Stimulated activated CD4-positive, alpha-beta T cell treated with anti-CD3 and anti-CD28 coated beads, Interleukin-1b, Interleukin-23, amount 100 ng/mL, for 24 hours (primary cell): ENCODE measurements at places on chromosomes 12 and 14.

DNA sequence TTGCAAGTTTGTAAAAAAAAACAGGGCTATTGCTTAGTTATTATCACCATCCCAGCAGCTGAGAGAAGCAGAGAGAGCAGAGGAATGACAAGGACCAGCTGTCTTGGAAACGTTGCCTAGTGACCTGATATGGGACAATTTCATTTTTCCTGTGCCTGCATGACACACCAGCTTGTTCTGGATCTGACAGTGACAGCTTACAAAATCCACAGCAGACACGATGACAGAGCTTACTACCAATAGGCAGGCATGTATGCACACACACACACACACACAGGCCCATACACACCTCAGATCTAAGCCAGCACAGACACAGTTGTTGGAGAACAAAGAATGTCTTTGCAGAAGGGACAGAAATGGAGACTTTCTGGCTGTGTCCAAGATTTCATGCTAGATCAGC lies 25.4 kb downstream of the HSPB8 start:
- no peak for DNase-seq

DNA sequence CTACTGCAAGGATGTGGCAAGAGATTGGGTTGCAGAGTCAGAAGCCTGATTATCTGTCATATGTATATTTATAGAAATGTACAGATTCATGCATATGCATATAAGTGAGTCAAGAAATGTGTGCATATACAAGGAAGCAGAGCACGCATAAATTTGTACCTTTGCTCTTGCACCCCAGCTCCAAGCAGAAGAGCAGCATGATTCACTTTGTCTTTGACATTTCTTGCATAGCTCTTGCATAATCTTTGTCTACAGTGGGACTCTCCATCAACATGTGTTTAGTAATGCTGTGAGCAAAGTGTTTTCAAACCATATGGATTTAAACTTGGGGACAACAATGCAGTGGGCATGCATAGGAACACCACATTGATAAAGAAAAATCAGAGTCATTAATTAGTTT lies 330.7 kb upstream of the DCN start:
- DNase-seq, result no peak

DNA sequence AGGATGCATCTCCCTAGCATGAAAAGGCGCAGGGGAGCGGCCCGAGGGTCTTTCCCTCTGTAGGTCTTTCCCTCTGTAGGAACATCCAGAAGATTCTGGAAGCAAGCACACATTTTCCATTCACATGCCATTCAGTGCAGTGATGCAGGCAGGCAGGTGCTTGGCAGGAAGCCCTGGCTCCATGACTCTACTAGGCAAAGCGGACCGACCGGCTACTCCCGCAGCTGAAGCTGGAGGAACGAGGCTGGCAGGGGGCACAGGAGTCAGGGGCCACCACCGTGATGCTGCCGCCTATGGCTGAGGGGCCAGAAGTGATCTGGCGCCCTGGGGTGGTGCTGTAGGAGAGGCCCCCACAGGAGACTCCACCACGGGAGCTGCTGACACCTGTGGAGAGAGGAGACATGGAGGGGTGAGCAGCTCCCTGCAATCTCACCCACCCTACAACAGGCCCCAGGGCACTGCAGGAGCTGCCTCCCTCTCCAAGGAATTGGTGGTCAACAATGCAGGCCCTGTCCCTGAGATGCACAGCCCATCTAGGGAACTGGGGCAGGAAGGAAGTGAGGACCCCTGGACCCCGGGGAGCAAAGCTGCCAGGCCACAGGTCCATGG lies 6.5 kb downstream of the KRT85 start:
- no peak for DNase-seq

GRCh38 chr14:54488318-54488645 lies 498 bp downstream of the GMFB start:
- DNase-seq, result no peak

GRCh38 chr14:54718046-54718445 lies 151.1 kb downstream of the SAMD4A start:
- DNase-seq, result no peak

DNA sequence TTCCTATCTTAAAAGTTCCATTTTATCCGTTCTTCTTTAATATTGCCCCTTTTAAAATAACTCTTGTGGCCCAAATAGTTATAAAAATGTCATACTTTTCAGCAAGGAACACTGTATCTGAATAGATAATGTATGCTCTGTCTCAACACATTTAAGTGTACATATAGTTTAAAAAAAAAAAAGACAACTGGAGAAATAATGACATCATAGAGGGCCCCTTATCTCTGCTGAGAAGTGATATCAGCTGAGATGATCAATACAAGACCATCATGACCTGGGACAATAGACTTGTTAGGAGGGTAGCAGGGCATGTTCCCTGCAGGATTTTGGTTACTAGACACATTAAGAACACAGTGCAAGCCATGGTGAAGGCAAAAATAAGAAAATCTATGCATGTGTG lies 77.5 kb downstream of the PEBP1 start:
- no peak for DNase-seq

DNA sequence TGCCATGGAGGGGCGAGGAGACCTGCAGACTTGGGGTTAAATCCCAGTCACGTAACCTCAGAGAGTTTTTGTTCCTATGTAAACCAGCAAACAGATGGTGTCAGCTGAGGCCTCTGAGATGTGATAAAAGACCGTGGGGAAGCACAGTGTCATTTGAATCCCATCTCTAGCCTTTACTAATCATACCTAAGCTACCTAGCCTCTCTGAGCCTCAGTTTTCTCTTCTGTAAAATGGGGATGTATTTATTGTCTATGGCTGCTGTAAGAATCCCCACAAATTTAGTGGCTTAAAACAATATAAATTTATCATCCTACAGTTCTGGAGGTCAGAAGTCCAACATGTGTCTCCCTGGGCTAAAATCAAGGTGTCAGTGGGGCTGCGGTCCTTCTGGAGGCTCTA lies 33.9 kb downstream of the FOXN4 start:
- DNase-seq, result no peak

GRCh38 chr14:55071870-55072640 lies 20.6 kb downstream of the MAPK1IP1L start:
- DNase-seq, result no peak

- DNase-seq, result no peak
Observed at GRCh38 chr12:124484067-124484466, 83.3 kb downstream of the NCOR2 start.

DNA sequence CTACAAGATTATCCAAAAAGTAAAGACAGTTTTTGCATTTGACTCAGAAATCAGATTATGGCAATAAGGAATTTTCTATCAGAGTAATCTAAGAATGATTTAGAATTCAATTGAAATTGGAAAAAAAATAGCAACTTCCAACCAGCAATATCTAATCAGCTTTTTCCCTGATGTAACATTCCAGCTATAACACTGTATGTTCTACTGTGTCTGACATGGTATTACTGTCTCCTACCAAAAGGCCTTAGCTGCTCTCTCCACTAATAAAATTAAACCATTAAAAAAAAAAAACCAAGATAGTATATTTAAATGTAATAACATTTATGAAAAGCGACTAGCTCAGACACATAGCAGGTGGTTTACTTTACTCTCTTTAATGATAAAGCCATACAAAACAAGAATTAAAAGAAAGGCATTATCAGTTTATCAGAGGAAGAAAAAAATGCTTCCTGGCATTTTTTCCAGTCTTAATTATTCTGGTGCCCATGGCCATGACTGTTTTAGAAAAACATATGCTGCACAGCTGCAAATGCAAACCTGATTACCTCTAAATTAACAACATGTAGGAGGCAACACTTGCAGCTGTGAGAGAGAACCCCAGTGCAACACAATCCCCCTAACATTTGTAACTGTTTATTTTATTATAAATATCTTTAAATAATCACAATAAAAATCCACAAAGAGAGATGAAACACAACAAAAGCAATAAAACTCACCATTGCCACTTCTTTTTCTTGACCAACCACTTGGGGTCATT lies 28.8 kb downstream of the PHLDA1 start:
- no peak for DNase-seq

DNA sequence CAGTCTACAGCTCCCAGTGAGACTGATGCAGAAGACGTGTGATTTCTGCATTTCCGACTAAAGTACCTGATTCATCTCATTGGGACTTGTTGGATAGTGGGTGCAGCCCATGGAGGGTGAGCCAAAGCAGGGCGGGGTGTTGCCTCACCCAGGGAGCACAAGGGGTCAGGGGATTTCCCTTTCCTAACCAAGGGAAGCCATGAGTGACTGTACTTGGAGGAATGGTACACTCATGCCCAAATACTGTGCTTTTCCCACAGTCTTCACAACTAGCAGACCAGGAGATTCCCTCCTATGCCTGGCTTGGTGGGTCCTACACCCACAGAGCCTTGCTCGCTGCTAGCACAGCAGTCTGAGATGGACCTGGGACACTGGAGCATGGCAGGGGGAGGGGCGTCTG lies 21.0 kb upstream of the ABCC9 start:
- DNase-seq, result no peak

GRCh38 chr14:26933431-26933830 lies 335.6 kb upstream of the NOVA1 start:
- no peak for DNase-seq

DNA sequence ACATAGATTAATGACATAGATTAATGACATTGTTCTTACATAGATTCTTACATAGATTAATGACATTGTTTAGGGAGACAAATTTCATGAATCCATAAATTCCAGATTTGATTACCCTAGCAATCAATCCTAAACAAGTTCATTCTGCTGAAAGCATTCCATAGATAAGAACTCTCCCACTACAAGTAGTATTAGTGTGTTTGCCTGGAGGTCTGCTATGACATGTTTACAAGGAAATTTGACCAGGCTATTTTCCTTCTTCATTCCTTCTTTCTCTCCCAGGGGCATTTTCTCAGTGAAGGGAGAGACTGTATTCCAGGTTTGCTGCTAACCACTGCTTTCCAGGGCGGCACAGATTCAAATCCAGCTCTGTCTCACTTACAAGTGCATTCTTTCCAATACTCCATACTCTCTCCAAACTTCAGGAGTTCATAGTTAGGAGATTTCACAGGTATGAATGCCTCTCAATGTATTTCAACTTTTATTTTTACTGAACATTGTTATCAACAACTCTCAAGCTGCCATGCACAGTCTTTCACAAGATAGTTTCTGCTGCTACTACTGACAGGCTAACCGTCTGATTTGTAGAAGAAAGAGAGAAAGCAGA lies 134.5 kb downstream of the SLC38A1 start:
- DNase-seq, result no peak

DNA sequence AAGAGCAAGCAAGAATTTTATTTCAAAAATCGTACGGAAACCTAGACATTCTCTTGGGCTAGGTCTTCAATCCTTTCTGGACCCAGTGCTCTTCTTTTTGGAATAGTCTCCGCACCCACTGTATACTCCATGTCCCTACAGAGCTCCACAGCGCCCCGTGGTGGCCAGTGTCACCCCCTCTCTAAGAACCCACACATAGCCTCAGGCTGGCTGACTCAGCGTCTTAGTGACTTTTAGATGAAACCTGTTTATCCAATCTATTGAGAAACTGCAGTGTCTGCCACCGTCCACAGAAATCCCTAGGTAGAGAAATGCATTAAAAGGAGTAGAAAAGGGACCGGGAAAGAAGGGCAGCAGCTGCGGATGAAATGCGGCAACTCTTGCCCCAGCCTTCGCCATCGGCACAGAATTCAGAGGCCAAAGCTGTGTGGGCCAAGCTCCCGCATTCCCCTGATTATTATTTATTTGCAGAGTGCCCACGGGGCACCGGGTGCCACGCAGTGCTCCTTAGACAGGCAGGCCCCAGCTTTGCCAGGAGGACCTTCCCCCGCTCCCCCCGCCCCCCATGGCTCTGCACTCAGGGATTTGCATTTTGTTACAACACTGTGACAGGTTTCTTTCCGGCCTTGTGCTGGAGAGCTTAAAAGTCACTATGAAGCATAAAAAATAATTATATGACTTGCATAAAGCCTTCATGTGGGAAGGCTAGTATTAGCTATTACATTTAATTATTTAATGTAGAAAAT lies 170.1 kb upstream of the FKBP4 start:
- no peak for DNase-seq

DNA sequence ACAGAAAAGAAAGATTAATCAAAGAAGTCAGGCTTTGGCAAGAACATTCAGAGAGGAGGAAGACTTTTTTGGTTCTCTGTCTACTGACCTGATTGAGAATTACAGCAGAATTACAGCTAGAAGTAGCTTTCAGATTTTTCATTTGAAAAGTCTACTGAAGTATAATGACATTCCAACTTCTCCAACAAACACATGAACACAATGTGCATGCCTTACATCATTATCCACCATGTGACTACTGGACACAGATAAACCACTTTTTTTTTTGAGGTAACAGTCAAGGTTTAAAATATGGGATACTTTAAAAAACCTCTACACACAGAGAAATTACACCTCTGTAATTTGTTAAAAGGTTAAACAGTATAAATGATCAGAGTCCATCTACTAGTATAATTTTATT lies 12.3 kb downstream of the BTBD7 start:
- no peak for DNase-seq

- DNase-seq, result no peak
Observed at GRCh38 chr12:21656905-21657325, 727 bp downstream of the LDHB start.

- DNase-seq, result no peak
Observed at GRCh38 chr14:66613344-66613743, 105.4 kb downstream of the GPHN start.

GRCh38 chr12:68832504-68832867 lies 24.5 kb downstream of the MDM2 start:
- no peak for DNase-seq

- no peak for DNase-seq
Observed at GRCh38 chr12:107670999-107671643, 14.5 kb upstream of the PWP1 start.

- DNase-seq, result no peak
Observed at GRCh38 chr12:66409195-66409871, 107.0 kb downstream of the HELB start.

DNA sequence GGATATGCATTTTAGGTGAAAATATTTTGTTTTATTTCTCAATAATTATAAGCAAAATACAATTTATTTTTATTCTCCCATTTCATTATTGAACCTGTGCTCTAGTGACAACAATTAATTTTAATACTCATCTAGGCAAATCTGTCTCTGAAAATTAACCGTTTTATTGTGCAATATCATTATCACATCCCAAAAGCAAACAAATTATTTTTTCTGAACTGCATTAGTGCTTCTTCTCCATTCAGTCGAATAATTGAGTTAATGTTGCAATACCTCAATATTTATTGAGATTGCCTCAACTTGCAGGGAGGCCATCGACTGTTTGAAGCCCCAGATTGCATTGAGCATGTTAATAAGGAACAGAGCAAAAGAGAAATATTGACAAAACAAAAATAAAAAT lies 303.2 kb upstream of the LRFN5 start:
- no peak for DNase-seq

DNA sequence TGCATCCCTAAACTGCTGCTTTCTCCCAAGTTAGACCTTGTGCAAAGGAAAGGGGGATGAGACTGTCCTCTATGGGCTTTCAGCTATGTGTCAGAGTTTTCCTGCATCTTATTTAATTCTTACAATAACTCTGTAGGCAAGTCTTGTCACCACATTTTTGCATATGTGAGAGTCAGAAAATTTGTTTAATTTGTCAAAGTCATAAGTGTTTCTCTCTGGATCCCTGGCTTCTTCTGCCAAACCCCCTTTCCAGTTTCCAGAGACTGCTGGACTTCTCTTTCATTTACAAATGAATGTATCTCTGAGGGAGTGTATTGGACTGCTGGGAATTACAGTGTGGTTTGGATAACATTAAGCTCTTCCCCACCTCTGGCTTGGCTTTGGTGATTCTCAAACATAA lies 877.6 kb upstream of the SEL1L start:
- DNase-seq, result no peak
